HCEC 1CT (cell line): ENCODE measurements at places on chromosomes 4 and X.

DNA sequence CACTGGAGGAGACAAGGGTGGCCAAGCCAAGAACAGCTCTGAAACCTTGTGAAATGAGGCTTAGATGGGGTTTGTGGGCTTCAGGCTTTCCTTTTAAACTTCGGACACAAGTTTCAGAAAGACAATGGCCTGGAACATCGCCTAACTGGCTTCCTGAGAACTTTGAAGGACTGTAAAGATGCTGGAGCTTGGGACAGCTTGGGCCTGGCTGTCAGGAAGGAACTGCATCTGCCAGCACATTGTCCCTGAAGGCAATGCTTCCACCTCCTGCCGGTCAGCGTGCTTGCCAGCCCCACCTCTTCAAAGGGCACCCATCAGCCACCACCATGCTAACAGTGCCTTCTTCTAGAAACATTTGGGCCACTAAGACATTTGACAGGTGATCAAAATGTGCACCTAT is 107.9 kb downstream of the DRD5 start:
- DNase-seq = no peak

GRCh38 chr4:83875437-83875836 is 339.5 kb downstream of the GPAT3 start:
- no peak for DNase-seq

DNA sequence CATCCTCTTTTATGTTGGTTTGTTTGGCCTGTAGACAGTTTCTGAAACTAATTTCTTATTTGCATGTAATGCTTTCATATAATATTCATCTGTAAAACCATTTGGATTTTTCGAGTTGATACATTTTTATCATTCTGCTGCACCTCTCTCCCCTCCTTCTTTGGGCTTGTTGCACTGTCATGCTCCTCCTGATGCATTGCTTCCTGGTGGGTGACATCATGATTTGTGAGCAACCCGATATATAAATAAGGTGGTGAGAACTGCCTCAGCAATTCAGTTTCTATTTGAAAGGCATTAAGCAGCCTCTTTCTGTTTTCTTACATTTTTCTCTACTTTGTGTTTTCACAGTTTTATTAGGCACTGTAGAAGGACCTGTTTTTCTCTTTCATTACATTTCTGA is 515.7 kb downstream of the RPA4 start:
- DNase-seq = peak; percentile 79

DNA sequence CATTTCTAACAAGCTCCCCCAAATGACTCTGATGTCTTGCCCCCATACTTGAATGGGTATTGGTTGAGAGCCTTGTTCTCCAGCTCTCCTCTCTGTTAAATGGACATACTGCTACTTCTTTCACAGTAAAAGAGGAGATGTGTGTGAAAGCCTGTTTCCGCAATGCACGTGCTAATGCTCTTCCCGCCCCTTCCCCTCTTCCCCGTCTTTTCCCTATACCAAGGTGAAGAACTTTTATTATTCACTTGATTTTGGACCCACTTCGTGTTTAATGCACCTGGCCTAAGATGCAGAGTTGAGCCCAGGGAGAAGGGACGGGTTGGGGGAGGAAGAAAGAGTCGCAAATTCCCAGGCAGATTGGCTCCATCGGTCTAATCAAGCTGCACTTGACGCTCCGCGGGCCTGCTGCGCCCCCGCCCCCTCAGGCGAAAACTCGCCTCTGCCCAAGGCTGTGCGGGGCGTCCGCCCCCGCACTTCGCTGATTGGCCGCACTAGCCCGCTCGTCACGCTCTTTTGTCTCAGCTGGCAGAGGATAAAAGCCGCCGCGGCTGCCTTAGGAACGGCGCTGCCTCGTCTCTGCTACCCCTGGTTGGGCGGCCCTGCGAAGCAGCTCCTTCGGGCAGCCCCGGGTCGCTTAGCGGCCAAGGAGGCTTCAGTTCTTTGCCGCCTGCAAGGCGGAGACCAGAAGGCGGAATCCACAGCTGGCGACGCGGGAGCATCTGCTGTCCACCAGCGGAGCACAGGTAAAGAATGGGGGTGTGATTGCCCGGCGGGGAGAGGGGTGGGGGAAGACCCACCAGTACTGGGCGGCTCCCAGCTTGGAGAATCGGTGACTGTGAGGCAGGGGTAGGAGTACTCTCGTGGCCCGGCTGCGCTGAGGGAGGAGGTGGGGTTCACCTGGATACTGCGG is at the start of gene ZCCHC12:
Gene ZCCHC12, plus strand, starts transcription at position 562 of the 910 bp plus-strand sequence. CDS start 1,421 bp downstream, outside the sequence.
- DNase-seq = no peak

- DNase-seq = no peak
Measured at GRCh38 chr4:55343887-55344286, 2.2 kb upstream of the SRD5A3 start.

DNA sequence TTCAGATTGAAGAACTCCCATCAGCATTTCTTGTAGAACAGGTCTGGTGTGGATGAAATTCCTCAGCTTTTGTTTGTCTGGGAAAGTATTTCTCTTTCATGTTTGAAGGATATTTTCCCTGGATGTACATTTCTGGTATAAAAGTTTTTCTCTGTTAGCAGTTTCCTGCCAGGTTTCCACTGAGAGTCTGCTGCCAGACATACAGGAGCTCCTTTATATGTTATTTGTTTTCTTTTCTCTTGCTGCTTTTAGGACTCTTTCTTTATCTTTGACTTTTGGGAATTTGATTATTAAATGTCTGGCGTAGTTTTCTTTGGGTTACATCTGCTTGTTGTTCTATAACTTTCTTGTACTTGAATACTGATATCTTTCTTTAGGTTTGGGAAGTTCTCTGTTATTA is 486.5 kb downstream of the ARAP2 start:
- DNase-seq = no peak
